ENCODE measurements at places on chromosomes 7 and 10.

GRCh38 chr7:80918909-80919721 is at the start of gene SEMA3C:
SEMA3C (minus strand) TSS chr7:80919051; CDS start chr7:80916781, 2,270 bp downstream.
- DNase-seq, result peak; percentile 42

DNA sequence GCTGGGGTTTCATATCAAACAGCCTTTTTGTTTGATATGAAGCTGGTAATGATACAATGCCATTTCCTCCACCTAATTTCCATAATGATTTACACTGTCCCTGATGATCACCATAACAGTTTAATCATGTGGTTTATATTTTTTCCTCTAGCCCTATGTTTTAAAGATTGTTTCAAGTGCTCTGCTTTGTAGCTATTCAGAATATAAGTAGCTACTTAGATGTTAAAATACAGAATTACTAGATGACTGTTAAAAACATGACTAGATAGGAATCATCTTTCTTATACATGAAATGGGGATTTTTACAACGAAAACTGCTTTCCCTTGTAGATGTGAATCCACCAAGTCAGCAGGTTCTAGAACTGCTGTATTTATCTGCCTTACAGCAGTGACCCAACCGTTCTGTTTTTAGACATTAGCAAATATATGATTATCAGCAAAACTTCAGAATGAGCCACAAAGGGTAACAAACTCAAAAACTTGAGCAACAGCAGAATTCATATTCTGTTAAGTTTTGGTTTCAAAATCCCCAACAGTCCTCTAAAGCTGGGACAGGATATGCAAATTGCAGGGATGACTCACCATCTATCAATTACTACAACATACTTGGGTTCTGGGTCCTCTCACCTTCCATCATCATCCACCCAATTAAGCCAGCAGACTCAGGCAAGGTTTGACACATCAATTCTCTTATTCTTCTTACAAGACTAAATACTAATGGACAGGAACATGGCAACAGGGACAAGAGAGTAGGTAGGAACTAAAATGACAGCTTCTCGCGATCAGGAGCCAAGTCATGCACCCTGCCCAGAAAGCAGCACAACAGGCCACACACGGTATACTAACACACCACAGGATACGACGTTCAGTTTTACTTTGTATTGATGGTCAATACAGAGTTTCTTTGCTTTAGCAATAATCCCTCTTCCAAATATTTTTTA is 83.9 kb downstream of the PIP4K2A start:
- DNase-seq, result no peak

DNA sequence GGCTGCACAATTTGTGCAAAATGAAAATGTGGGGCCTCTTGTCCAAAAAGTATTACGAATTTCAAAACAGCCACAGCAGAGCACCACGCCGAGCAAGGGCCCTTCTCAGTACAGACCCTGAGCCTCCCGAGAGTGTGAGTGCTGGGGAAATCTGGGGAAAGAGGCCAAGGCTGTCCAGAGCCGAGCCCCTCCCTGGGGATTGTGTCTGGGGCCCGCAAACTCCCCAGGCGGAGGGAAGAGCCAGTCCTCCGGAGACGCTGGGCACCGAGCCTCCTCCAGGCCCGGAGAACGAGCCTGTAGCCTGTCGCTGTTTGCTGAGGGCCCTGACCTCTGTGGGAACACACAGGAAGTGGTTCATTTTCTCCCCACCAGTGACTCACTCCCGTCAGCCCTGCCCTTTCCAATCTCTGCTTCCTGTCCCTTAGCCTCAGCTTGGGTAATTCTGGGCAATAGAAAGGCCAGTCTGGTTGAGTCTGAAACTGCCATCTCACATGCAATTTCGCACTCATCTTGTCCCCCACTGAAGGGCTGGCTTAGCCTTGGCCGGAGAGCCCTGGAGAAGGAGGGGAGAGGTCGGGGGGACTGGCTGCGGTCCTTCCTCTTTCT is 19.5 kb upstream of the GNA12 start:
- DNase-seq, result peak; percentile 59

DNA sequence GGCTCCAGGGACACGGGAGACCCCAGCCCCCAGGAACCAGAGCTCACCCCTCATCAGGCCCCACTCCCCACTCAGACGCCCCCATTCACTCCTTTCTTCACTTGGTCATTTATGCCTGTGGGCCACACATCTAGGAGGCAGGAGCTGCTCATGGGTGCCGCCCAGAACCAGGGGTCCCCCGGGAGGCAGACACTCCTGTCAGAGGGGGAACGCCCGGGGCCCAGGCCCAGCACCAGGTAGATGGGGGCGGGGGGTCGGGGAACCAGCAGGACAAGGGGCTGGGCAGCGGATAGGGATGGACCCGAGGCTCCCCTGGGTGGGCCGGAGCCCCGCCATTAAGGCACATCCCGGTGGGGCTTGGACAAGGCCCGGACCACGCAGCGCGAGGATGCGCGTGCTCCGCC is 11.8 kb downstream of the CALY start:
- DNase-seq, result no peak

- peak; percentile 97 for DNase-seq
These were observed at the start of gene SERPINE1 for GRCh38 chr7:101126651-101127459. SERPINE1 (plus strand) TSS chr7:101127104; CDS start chr7:101128394, 1,290 bp downstream.
